ENCODE measurements at places on chromosomes 2 and 18.

DNA sequence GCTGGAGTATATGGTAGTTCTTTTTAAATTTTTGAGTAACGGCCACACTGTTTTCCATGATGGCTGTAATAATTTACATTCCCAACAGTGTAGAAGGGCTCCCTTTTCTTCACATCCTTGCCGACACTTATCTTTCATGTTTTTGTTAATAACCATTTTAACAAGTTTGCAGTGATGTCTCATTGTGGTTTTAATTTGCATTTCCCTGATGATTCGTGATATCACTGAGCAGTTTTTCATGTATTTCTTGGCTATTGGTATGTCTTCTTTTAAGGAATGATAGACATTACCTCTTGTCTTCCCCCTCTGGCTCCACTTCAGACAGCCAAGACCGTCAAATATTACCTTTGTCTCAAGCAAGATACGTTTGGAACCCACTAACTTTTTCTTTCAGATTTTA, 371.1 kb upstream of the NRP2 start:
- no peak for DNase-seq

- no peak for DNase-seq
Measured at GRCh38 chr2:240291337-240292034, 144.0 kb upstream of the GPC1 start.

DNA sequence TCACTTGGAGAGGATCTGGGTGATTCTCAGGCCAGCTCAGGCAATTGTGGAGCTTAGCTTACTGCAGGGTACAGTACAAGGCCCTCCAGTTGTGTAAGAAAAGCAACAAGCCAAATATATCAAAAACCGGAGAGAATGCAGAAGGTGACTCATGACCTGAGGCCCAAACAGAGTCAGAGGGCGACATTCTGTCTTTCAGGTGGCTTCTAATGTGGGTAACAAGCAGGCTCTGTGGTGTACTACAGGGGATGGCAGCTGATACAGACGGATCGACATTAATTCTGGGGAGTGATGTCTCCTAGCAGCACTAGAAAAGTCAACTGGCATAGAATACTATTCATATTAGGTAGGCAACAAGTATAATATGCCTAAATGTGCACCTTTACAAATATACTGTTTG, 219.5 kb upstream of the SOX11 start:
- no peak for DNase-seq

DNA sequence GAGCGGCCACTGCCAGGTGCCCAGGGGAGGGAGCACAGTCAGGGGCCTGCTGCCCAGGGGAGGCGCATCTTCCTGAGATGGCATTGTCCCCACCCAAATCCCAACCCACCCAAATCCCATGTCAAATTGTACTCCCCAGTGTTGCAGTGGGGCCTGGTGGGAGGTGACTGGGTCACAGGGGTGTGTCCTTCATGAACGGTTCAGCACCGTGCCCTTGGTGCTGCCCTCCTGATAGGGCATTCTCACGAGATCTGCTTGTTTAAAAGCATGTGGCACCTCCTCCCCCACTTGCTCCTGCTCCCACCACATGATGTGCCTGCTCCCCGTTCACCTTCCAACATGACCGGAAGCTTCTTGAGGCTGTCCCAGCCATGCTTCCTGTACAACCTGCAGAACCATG, 27.6 kb downstream of the ANKMY1 start:
- no peak for DNase-seq

- DNase-seq = no peak
Measured at GRCh38 chr2:203043226-203043625, 28.6 kb downstream of the NBEAL1 start.

GRCh38 chr2:144030791-144031190, 489.1 kb downstream of the ZEB2 start:
- no peak for DNase-seq

- DNase-seq = no peak
Measured at GRCh38 chr2:108911401-108911800, 77.6 kb downstream of the EDAR start.

- no peak for DNase-seq
Measured at GRCh38 chr18:55790296-55790695, 202.3 kb upstream of the TCF4 start.

GRCh38 chr2:240377366-240377765, 58.1 kb upstream of the GPC1 start:
- DNase-seq = no peak

DNA sequence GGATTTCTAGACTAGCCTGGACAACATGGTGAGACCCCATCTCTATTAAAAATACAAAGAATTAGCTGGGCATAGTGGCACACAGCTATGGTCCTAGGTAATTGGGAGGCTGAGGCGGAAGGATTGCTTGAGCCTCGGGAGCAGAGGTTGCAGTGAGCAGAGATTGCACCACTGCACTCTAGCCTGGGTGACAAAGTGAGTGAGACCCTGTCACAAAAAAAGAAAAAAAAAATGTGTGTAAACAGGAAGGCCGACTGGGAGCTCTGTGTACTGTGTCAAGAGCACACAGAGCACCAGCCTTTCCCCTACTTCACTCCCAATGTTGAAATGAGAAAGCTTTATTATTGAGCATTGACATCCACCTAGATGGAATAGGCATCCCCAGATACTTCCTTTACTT, 681.7 kb upstream of the FSHR start:
- no peak for DNase-seq

DNA sequence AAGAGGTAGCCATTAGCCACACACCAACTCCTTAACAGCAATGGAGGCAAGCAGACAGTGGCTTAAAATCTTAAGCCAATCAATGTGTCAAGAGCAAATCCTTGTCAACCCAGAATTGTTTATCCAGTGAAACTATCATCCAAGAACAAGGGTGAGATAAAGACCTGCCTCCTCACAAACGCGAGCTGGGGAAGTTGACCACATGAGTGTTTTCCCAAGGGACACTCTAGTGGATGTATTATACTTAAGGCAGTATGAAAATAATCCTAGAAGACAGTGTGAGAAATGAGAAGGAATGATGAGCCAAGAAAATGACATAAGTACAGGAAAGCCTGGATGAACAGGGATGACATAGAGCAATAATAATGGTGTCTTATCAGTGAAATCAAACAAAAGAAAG, 209.6 kb downstream of the TWIST2 start:
- DNase-seq = no peak

DNA sequence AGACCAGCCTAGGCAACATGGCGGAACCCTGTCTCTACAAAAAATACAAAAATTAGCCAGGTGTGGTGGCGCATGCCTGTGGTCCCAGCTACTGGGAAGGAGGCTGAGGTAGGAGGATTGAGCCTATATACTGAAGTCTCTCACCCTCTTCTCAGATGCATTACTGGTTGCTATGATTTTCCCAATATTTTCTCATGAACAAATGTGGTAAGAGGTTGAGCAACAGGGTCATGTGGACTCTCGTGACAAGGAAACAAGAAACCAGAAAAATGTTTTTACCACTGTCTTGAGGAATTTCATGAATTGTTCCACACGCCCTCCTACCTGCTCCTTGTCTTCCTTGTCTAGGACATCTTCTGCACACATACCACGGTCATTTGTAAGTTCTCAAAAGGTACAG, 12.4 kb downstream of the LMAN2L start:
- DNase-seq = no peak

DNA sequence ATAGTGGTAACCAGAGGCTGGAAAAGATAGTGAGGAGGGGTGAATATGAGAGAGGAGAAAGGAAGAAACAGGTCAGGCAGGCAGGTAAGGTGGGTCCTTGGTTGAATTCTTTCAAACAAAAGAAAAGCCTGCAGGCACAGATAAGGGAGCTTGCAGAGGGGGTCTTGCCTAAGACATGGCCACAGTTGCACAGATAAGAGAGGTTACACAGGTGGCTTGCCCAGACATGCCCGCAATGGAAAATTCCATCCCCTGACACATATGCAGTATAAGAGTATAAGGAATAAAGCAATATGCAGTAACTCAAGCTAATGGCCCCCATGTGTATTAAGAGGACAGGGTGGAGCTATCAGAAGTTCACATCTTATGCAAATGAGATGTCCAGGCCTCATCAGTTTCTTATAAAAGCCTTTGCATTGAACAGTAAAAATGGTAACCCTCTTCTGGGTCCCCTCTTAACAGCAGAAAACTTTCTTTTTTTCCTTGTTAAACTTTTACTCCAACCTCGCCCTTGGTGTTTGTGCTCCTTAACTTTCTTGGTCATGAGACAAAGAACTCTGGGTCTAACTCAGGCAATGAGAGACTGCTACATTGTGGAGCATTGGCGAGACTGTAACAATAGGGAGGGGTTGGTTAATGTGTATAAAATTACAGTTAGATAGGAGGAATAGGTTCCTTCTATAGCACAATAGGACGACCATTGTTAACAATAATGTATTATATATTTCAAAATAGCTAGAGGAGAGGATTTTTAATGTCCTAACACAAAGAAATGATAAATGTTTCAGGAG, 764.6 kb downstream of the TSN start:
- DNase-seq = no peak

- DNase-seq = no peak
Measured at GRCh38 chr2:108912629-108912902, 76.5 kb downstream of the EDAR start.

GRCh38 chr2:9315280-9315847, 108.0 kb downstream of the ITGB1BP1 start:
- DNase-seq = no peak

DNA sequence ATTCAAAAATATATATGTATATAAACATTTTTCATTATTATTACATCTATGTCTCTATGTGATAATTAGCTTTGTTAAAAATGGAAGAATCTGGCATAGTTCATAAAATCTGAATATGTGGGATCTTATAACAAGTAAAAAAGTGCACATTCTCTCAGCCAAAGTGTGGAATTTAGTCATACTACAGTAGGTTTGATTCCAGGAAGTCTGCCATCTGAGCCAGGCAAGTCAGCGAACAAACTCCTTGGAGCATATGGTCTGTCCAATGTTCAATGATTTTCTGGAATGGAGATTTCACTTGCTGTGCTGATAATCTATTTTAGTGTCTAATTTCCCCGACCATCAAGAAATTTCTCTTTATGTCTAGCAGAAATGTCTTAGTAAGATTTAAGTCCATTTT, 1033.2 kb upstream of the NXPH2 start:
- no peak for DNase-seq

- DNase-seq = no peak
Measured at GRCh38 chr18:54710900-54711281, 117.4 kb upstream of the RAB27B start.

DNA sequence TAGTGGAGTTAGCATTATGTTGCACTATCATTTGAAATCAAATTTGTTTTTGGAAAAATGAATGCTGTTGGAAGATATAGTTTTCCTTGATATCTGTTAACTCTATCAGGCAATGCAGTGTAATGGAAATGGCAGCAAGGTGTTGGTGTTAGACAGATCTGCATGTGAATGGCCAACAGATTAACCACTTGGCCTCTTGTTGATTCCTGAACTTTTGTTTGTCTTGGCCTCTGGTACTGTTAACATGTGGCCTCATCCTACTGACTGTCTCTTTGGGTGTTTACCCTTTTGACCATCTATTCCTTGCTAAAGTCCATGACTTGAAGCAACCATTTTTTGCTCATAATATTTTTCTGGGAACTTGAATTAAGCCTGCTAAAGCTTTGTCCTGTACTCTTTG, 110.2 kb upstream of the CDH2 start:
- no peak for DNase-seq

DNA sequence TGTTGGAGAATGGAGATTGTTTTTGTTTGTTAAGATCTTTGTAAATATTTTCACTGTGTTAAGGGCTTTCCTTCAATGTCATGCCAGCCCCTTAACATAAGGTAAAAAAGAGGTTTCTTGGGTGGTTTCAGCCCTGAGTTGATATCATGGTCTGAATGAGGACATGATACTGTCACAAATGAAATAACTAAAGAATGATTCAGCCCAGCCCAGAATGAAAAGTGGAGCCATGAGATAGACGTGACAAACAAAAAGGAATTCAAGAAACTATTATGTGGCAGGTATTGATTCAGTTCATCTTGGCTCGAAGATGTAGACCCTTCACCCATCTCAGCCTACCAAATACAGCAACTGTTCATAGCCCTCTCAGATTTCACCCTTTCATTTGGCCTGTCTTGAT, 88.6 kb upstream of the TTN start:
- DNase-seq = no peak

DNA sequence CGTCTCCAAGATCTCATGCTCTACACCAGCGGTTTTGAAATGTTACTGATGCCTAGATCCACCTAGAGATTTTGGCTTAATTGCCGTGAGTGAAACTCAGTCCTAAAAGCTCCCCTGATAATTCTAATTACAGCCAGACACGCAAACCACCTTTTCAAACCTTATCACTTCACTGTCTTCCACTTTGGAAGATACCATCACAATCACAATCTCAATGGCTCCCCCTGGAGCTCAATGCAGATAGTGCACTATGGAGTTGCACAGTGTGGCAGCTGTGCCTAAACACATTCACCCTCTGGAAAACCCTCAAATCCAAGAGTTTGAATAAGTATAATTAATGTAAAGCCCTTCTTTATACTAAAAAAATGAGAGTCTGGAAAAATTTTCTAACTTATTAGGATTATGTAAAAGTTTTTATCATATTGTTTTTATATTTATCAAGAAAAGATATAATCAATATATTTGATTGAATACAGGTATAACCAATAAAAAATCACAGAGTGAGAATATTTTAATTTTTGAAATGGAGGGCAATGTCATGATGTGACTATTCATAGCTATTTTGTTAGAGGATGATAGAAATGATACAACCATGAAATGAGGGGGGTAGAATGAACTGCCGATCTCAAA, 102.9 kb upstream of the SLC8A1 start:
- DNase-seq = peak; percentile 59

DNA sequence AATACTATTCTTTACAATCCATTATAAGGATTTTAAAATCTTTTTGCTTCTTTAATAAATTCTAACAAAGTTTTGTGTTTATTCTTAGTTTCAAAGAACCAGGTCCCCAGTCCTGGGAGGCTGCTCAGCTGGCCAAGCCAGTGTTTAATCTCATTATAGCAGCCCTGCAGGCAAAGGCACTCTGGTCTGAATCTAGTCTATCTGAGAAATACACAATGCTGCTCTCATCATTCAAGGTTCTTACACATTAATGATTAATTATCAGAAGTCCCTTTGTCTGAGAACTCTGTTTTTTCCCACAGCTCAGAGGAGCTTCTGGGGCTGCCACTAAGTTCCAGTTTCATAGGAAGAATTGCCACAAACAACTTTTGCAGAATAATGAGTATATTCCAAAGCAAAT, 27.7 kb downstream of the KCTD18 start:
- DNase-seq = no peak

DNA sequence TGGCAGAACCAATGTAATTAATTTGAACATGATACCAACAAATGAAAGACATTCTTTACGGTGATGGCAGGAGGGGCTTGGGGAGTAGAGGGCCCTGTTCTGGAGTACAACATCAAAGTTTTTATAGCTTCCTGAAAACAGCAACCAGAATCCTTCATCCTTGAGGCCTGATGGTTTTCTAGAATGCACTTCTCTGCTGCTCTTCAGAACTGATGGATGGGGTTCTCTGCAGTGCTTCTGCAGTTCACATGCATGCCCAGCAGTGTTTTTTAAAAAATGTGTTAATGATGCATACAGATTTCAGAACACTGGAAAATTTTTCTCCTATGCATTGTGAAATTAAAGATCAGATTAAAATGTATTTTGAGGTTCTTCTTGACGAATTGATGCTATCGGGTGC, 2.5 kb downstream of the LTBP1 start:
- DNase-seq = no peak
